Prostate gland (tissue), 2 donors: ENCODE measurements at places on chromosomes 3 and 15. TPM values are rescaled to one million over a fixed set of nuclear protein-coding genes. Genes with fewer than 3 reads are reported as not detected.

DNA sequence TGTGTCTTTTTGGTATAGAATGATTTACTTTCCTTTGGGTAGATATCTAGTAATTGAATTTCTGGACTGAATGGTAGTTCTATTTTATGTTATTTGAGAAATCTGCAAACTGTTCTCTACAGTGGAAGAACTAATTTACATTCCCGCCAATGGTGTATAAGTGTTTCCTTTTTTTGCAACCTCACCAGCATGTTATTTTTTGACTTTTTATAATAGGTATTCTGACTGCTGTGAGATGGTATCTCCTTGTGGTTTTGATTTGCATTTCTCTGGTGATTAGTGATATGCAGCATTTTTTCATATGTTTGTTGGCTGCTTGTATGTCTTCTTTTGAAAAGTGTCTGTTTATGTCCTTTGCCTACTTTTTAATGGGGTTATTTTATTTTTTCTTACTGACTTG is 607.2 kb downstream of the OTOL1 start:
- no peaks in the 10 kb centered on the region for H3K36me3 ChIP-seq
- no peaks in the 10 kb centered on the region for H3K27me3 ChIP-seq

DNA sequence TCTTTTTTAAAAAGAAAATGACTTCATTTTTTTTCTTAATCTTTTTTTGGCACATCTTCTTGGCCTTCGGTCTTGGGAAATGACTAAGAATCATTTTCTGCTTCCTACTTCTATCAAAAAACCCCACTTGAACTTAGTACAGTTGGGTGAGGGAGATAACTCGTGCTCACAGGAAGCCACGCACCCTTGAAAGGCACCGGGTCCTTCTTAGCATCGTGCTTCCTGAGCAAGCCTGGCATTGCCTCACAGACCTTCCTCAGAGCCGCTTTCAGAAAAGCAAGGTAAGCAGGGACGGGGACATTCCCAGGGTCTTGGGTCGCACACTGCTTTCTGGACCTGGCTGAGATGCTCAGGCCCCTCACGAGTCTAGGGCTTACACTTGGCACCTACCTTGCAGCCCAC is at the start of gene CCR4:
Gene CCR4, plus strand, starts transcription at position 235 of the 402 bp plus-strand sequence. CDS start 1,779 bp downstream, outside the sequence.
- H3K4me1 ChIP-seq: no peaks in the 10 kb centered on the region
- H3K27ac ChIP-seq: no peak within 1 kb of the TSS
- H3K36me3 ChIP-seq: no peaks in the 10 kb centered on the region
- H3K4me3 ChIP-seq: no peak within 1 kb of the TSS

DNA sequence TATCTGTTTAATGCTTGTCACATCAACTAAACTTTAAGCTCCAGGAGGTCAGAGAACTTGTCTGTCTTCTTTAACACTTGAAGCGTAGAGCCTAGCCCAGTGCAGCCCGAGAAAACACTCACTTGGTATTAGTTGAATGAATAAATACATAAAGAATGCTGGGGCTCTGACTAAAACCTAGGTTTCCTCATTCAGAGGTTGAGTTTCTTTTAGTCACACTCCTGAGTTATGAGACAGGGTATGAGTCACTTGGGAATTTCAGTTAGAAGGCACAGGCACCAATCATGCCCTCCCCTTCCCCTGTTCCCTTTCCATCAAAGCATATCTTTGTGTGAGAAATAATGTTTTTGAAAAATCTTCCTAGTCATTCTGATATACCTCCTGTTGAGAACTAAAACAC is 589.8 kb upstream of the DPPA4 start:
- H3K27ac ChIP-seq: no peak overlapping the region
- H3K4me1 ChIP-seq: no peaks in the 10 kb centered on the region
- no peaks in the 10 kb centered on the region for H3K27me3 ChIP-seq
- no peak for DNase-seq

GRCh38 chr15:88954431-88955277 is 41.5 kb upstream of the MFGE8 start:
- no peaks in the 10 kb centered on the region for H3K4me1 ChIP-seq
- DNase-seq: no peak
- no peaks in the 10 kb centered on the region for H3K27me3 ChIP-seq

The GOLGA6L24 gene
- total RNA-seq: not detected

- no peaks in the 10 kb centered on the region for H3K27me3 ChIP-seq
- peaks cover 17% of the 10 kb centered on the region for H3K4me1 ChIP-seq
- H3K27ac ChIP-seq: no peak overlapping the region
- H3K4me3 ChIP-seq: no peak overlapping the region
- peaks cover 19% of the 10 kb centered on the region for H3K36me3 ChIP-seq
Observed at GRCh38 chr3:52405601-52406110, 39.2 kb downstream of the SEMA3G start.

DNA sequence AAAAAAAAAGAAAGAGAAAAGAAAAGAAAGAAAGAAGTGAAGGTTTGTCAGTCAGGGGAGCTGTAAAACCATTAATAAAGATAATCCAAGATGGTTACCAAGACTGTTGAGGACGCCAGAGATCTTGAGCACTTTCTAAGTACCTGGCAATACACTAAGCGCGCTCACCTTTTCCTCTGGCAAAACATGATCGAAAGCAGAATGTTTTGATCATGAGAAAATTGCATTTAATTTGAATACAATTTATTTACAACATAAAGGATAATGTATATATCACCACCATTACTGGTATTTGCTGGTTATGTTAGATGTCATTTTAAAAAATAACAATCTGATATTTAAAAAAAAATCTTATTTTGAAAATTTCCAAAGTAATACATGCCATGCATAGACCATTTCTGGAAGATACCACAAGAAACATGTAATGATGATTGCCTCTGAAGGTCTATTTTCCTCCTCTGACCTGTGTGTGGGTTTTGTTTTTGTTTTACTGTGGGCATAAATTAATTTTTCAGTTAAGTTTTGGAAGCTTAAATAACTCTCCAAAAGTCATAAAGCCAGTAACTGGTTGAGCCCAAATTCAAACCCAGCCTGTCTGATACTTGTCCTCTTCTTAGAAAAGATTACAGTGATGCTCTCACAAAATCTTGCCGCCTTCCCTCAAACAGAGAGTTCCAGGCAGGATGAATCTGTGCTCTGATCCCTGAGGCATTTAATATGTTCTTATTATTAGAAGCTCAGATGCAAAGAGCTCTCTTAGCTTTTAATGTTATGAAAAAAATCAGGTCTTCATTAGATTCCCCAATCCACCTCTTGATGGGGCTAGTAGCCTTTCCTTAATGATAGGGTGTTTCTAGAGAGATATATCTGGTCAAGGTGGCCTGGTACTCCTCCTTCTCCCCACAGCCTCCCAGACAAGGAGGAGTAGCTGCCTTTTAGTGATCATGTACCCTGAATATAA is 2.0 kb downstream of the B2M start:
- H3K4me1 ChIP-seq: no peaks in the 10 kb centered on the region
- H3K27me3 ChIP-seq: no peaks in the 10 kb centered on the region
- H3K36me3 ChIP-seq: peaks cover 19% of the 10 kb centered on the region
- H3K27ac ChIP-seq: peak overlapping the region; percentile 97
- H3K4me3 ChIP-seq: peak overlapping the region; percentile 80
- no peak for DNase-seq
